ENCODE measurements at places on chromosomes 4 and X. TPM values are rescaled to one million over a fixed set of nuclear protein-coding genes. Genes with fewer than 3 reads are reported as not detected.

Gene FGFBP1
- total RNA-seq: not detected

DNA sequence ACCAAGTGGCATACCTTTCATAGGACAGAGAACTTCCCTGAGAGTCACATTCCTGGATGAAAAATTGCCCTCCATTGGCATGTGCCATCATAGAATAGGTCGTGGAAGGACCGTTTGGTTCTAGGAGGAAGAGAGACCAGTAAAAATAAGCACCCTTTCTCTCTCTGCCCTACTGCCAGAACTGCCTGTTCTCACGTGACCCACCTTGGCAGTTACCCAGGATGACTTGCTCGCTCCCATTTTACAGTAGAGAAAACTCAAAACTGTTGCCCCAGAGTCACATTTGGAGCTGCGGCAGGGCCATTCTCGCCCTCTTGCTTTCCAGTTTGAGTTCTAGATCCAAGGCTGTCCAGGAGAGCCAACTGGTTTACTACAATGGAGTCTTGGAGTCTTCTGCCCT, 1.1 kb upstream of the NLGN3 start:
- peaks cover 6% of the 10 kb centered on the region for H3K4me1 ChIP-seq
- DNase-seq: no peak
- peaks cover 40% of the 10 kb centered on the region for H3K36me3 ChIP-seq
- no peaks in the 10 kb centered on the region for H3K27me3 ChIP-seq

DNA sequence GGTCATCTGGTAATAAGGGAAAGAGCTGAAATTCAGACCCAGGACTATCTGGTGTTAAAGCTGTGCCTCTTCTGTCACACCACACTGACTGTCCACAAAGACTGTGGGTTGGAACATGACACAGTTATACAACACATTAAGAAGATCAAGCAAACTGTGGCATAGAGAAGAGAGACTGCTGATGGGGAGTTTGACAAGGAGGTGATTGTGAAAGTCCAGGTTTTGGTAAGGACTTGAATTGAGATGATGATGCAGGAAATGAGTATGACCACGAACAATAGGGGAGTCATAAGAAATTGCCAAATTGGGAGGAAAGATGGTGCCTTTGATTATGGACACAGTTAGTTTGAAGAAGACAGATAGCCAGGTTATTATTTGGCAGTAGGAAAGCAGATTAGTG, 163.4 kb downstream of the PDGFRA start:
- no peaks in the 10 kb centered on the region for H3K27me3 ChIP-seq
- H3K27ac ChIP-seq: no peak overlapping the region
- no peak overlapping the region for H3K4me3 ChIP-seq
- no peaks in the 10 kb centered on the region for H3K4me1 ChIP-seq
- H3K36me3 ChIP-seq: no peaks in the 10 kb centered on the region

DNA sequence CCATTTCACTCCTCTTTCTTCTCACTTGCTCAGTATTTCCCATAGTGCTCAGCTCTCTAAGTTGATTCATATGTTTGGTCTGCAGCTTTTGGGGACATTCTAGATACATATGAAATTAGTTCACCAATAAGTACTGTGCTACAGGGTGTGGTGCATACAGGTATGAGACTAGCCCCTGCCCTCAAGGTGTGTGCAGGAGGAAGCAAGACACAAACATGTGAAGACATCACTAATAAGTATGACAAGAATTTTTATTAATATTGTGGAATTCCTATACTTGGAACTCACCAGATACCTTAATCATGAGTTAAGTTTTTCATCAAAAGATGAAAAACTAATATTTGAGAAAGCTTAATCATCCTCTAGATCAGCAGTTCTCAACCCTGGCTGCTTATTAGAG, 505.2 kb downstream of the ZNF674 start:
- H3K36me3 ChIP-seq: no peaks in the 10 kb centered on the region
- H3K4me1 ChIP-seq: no peaks in the 10 kb centered on the region
- peaks cover 11% of the 10 kb centered on the region for H3K27me3 ChIP-seq
- DNase-seq: no peak

DNA sequence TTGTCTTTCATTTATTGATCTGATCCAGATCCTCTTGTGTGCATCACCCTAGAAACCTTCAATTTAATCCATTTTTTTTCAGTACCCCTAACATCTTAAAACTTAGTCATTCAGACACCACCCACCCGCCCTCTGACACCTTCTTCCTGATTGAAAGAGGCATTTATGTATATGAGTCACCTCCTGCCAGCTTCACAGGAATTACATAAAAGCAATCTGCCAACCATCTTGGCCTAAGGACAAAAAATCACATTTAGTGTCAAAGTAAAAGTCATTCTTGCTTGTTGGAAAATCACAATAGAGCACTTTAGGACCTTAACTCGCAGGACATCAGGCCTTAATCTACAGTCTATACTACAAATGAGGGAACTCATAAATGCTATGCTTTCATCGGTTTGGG, 52.1 kb downstream of the NDST3 start:
- H3K27me3 ChIP-seq: no peaks in the 10 kb centered on the region
- H3K4me3 ChIP-seq: no peak overlapping the region
- no peaks in the 10 kb centered on the region for H3K36me3 ChIP-seq
- H3K27ac ChIP-seq: no peak overlapping the region
- H3K4me1 ChIP-seq: no peaks in the 10 kb centered on the region
